ENCODE measurements at places on chromosomes 13 and 19.

DNA sequence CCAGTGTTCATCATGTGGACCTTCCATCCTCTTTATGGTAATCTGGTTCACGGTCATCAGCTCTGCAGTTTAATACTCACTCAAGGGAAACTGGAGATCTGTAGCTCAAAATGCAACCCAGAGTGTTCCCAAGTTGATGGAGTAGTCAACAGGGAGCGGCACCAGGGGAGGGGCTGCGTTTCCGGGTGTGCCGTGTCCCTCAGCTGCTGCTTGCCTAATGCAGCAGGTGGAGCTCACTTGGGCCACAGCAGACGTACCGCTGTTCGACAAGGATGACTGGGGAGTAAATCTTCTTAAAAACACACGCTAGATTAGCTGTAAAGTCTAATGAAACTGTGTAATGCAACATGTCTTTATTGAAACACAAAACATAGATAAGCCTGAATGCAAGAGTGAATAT, 81.1 kb downstream of the TNFSF13B start:
- DNase-seq = no peak

GRCh38 chr13:27406178-27406939, 18.1 kb upstream of the GTF3A start:
- DNase-seq = no peak

- no peak for DNase-seq
Measured at GRCh38 chr19:12913851-12914690, 5.0 kb downstream of the SYCE2 start.

- no peak for DNase-seq
Measured at GRCh38 chr13:110312339-110313031, 5.4 kb downstream of the COL4A2 start.
